Cerebellum (tissue), 4 donors: ENCODE measurements at places on chromosomes 12 and 14. TPM values are rescaled to one million over a fixed set of nuclear protein-coding genes. Genes with fewer than 3 reads are reported as not detected.

GRCh38 chr14:55418411-55418810 is 6.8 kb upstream of the ATG14 start:
- no peak for DNase-seq

GRCh38 chr12:19220852-19221466 is 91.4 kb downstream of the PLEKHA5 start:
- DNase-seq, result no peak

DNA sequence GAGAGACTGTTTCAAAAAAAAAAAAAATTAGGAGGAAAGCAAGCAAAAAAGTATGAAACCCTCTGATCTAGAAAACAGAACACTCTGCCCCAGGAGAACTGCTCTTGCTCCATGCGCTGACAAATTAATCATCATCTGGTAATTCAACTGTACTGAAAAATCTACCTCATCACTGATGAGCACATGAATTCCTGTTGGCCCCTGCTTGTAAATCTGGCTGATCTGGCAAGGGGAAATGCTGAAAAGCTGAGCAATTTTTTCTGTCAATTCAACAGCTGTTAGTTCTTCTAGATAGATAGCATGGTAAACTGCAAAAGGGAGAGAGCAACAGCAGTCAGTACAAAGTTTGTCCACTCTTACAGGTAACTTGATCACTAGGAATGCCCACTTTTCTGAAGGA is 15.2 kb upstream of the CSRNP2 start:
- no peak for DNase-seq

GRCh38 chr14:104345621-104346462 is 207.5 kb downstream of the KIF26A start:
- DNase-seq, result no peak

- DNase-seq, result no peak
Measured at GRCh38 chr12:1668833-1669543, 21.9 kb upstream of the ADIPOR2 start.

DNA sequence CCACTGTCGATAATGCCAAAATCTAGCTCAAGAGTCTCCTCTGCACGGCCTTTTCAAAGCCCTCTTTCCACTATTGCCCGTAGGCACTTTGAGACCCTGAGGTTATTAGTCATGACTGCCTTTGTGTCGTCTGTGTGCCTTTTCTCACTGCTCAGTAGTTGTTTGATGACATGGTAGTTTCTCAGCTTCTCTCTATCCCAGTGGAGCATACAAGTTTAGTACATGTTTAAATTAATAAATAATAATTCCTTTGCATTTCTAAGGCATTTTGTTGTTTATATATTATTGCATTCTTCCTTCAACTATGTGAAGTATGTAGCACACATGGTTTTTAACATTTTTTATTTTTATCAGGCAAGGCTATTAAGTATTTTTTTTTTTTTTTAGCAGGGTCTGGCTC is 458.1 kb downstream of the PCNX1 start:
- no peak for DNase-seq

The RIPK3 gene
- 1.2 TPM for total RNA-seq

GRCh38 chr14:102125546-102125945 is 14.2 kb upstream of the WDR20 start:
- no peak for DNase-seq

DNA sequence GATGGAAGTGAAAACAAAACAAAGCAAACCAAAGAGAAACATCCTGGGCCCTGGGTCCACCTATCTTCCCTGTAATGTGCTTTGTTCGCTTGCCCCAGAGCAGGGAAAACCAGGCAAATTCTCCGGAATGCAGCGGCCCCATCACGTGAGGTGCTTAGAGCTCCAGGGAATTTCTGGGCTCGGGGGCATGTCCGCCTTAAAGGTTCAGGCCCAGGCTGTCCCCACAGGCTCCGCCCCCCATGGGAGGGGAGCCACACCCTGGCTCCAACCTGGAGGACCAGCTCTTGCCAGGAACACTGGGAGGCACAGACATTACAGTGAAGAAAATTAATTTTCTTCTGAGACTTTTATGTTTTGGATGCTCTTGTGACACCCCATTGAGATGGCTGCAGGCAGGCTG is 69.9 kb downstream of the RBM19 start:
- no peak for DNase-seq

The ASB2 gene
- total RNA-seq, result 0.54 TPM

- DNase-seq, result no peak
Measured at GRCh38 chr14:54050759-54051158, 94.1 kb upstream of the BMP4 start.

DNA sequence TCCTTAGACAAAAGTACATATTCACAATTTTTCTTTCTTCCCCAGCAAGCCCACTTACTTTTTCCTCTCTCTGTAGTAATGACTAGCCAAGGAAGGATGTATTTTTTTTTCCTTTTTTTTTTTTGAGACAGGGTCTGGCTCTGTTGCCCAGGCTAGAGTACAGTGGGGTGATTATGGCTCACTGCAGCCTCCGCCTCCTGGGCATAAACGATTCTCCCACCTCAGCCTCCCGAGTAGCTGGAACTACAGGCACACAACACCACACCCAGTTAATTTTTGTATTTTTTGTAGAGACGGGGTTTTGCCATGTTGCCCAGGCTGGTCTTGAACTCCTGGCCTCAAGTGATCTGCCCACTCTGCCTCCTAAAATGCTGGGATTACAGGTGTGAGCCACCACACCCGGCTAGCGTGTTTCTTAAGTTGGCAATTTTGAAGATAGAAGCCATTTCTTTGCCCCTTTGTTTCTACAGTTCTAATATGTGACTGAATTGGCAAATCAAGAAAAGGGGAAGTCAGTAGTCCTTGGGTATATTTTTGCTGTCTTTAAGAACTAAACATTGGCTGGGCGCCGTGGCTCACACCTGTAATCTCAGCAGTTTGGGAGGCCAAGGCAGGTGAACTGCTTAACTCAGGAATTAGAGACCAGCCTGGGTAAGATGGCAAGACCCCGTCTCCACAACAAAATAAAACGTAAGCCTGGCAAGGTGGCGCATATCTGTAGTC is 3.2 kb upstream of the NACA start:
- DNase-seq, result no peak

DNA sequence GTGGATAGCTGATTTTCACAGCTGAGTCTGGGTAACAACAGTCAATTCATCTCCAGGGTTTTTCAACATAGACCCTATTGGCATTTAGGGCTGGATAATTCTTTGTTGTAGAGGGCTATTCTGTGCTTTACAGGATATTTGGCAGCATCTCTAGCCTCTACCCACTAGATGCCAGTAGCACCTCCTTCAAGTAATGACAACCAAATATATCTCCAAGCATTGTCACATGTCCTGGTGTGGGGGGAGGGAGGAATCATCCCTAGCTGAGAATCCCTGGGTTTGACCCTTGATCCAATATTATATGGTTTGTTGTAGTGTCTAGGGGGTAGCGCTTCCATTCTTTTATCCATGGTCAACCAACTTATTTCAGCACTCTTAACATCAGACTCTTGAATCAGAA is 157.2 kb downstream of the ANO4 start:
- no peak for DNase-seq

GRCh38 chr12:79934281-79935020 is 446 bp downstream of the PPP1R12A start:
- no peak for DNase-seq

- DNase-seq, result no peak
Measured at GRCh38 chr12:69756088-69756755, 17.6 kb downstream of the RAB3IP start.

DNA sequence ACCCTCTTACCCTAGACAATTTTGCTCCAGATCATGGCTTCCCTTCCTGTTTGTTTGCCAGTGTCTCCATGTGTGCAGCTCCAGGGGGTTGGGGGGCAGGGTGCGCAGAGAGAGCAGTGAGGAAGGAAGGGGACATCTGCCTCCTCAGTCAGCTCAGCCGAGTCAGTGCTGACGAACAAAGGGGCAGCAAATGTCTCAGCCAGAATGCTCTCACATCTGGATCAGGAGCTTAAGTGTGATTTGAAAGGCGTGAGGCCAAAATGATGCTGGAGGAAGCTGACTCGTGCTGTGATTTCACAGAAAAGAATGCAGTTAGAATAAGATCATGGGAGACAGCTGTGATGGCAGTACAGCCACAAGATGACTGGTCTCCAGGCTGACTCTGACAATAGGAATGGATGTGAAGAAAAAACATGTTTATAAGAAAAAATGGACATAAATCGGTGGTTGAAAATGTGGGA is 27.1 kb upstream of the CDK17 start:
- DNase-seq, result no peak

DNA sequence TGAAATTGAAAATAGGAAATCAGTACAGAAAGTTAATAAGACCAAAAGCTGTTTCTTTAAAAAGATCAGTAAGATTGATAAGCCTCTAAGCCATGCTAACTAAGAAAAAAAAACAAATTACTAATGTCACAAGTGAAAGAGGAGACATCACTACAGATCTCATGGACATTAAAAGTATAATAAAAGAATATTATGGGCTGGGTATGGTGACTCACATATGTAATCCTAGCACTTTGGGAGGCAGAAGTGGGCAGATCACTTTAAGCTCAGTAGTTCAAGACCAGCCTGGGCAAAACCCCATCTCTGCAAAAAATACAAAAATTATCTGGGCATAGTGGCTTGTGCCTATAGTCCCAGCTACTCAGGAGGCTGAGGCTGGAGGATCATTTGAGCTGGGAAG is 30.5 kb downstream of the B4GALNT3 start:
- DNase-seq, result no peak

The TBC1D30 gene
- 30.9 TPM for total RNA-seq

- peak; percentile 69 for DNase-seq
Measured at GRCh38 chr14:88323086-88323522, at the start of gene KCNK10. Gene KCNK10 (minus strand): TSS chr14:88323269. CDS start chr14:88322798, 471 bp downstream.

The TAS2R20 gene
- 19.2 TPM for total RNA-seq

- DNase-seq, result no peak
Measured at GRCh38 chr12:89245090-89245489, 107.2 kb downstream of the DUSP6 start.

DNA sequence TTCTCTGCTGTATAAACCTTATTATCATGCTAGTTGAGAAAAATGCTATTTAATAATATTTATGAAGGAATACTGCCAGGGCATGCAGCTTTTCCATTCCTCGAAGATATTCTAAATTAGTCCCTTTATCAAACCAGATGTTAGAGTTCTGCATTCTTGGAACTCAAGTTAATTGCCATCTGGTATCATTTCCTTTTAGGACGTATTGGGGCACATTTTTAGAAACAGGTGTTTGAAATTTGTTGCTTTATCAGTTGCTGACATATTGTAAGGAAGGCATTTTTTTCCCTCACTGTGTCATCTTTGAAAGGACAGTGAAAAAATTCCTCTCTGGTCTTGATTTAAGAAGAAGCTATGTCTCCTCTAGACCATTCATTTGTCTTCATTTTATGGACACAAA is 471.2 kb upstream of the PRICKLE1 start:
- DNase-seq, result no peak

DNA sequence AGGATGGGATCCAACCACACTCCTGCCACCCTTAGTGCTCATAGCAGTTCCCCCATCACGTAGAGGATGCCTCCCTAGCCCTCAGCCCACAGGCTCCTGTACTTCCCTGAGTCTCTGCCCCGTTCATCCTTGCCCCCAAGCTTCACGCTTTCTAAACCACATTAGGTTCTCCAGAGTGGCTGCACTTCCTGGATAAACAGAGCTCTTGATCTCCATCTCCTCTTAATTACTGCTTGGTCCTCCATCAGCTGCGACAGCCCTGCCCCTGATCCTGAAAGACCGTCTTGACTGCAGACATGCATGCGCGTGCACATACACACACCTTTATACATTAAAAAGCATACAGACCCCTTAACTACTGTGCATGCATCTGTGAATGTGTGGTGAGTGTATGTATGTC is 530.0 kb downstream of the BCL11B start:
- DNase-seq, result no peak

- DNase-seq, result peak; percentile 56
Measured at GRCh38 chr12:32211066-32211899, 104.6 kb downstream of the BICD1 start.
